ENCODE measurements at places on chromosomes 1 and 21.

DNA sequence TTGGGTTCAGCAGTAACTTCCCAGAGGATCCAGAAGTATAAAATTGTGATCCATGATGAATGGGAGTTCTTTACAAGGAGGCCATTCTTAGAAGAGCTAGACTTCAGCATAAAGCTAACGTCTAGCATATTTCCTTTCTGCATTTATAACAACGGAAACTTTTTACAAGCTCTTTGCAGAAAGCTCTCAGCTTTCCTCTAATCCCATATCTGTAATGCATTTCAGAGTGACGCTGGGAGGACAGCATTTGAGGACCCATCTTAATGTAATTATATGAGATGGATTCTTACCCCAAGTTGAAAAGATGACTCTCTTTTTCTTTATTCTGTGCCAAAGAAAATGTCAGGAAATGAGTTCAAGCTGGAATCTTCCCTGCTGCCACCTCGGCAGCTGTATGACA lies 132.0 kb upstream of the CACHD1 start:
- DNase-seq: no peak

- DNase-seq: no peak
Measured at GRCh38 chr1:160421881-160422280, 21.5 kb downstream of the VANGL2 start.

DNA sequence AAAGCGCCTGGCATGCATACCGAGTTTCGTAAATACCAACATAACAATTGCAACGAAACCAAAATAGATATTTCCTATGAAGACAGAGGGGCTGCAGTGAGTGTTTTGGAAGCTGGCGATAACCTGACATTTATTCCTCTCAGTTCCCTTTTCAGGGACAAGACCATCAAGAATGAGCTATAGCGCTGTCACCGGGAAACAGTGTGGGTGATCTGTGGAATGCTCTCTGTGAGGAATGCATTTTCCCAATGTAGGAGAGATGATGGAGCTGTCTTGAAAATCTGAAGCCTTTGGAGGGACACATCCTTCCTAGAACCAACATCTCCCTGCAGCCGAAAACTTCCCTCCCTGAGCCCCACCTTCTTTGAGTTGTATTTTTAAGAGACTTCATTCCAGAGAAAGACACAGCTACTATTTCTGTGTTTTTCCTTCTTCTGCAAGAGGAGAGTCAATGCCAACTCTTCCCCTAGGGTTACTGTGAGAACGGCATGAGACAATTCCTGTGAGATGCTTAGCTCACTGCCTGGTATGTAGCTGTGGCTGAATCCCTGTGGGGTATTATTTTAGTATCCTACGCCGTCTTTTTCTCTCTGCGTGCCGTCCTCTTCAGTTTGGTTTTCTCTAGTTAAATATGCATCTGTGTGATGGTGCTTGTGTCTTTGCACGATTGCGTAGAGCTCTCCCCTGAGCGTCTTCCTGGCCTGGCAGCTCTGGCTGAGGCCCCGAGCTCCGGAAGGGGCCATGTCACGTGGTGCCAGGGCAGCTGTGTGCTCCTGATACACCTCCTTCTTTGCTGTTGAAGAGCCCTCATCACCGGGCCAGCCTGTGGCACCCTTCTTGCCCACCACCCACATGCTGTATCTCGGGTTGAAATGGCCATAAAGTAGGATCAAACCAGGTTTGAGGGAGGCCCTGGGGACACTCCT lies 45.2 kb downstream of the AJAP1 start:
- no peak for DNase-seq

DNA sequence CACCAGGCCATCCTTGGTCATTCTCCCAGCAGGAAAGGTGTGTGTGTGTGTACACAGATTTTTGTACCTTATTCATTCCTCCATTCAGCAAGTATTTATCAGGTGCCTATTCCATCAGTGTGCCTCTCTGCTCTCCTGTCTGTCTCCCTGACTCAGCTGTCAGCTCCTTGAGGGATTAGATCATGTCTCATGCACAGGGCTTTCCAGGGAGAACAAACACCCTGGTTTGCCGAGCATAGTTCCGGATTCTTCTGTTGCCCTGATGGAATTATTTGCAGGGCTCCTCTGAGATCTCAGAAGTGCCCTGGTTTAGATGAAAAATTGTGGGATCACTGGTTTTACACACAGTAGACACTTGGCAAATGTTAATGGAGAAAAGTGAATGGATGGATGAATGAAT lies 8.1 kb upstream of the SDHB start:
- no peak for DNase-seq

DNA sequence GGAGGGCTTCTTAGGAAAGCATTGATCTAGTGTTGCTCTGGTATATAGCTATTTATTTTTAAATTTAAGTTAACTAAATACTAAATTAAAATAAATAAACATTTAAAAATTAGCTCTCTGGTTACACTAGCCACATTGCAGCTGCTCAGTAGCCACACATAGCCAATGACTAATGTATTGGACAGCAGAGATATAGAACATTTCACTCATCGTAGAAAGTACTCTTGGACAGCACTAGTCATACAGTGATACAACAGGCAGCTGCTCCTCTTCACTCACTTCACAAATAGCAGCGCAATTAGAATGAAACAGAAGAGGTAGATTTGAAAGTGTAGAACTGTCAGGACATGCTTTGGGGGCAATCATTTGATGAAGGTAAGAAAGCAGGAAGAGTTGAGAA lies 245.4 kb downstream of the PBX1 start:
- no peak for DNase-seq

DNA sequence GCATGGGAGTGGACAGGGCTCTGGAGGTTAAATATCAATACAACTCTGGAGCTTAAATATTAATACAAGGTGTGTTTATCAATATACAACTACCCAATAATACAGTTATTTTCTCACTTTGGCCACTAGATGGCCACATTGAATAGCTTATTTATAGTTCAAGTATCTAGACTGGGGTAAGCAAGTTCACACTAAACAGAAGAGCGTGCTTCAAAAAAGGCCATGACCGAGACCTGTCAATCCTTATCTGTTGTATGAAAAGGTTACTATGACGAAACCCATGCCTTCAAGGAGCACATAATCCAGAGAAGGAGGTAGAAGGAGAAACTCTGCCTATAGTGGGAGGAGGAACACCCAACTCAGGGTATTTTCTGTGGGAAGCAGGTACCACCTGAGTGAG lies 29.1 kb downstream of the CHML start:
- DNase-seq: no peak

GRCh38 chr21:46057111-46057709 lies 40.7 kb upstream of the COL6A2 start:
- DNase-seq: peak; percentile 70

DNA sequence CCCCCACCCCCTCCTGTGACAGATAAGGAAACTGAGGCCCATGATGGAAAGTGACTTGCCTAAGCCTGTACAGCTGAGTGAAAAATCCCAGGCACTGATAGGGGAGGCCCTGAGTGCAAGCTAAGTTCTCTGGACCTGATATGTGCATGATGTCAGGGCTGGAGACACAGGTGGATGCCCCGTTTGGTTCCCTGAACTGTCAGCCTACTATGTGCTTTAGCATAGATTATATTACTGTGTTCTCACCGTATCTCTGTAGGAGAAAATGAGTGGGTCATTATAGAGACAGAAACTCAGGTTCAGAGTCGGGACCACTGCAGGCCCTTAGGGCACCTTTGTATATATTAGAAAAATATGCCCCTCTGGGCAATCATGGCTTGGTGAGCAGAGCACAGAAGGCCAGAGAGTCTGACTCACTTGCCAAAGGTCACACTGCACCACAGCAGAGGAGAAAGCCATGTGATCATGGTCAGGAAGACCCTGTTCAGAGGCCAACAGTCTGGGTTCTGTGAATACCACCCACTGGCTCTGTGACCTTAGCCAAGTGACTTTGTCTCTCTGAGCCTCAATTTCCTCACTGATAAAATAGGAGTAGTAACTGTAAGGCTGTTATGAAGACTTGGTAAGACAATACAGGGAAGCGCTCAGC lies 145.8 kb upstream of the WNT4 start:
- no peak for DNase-seq

DNA sequence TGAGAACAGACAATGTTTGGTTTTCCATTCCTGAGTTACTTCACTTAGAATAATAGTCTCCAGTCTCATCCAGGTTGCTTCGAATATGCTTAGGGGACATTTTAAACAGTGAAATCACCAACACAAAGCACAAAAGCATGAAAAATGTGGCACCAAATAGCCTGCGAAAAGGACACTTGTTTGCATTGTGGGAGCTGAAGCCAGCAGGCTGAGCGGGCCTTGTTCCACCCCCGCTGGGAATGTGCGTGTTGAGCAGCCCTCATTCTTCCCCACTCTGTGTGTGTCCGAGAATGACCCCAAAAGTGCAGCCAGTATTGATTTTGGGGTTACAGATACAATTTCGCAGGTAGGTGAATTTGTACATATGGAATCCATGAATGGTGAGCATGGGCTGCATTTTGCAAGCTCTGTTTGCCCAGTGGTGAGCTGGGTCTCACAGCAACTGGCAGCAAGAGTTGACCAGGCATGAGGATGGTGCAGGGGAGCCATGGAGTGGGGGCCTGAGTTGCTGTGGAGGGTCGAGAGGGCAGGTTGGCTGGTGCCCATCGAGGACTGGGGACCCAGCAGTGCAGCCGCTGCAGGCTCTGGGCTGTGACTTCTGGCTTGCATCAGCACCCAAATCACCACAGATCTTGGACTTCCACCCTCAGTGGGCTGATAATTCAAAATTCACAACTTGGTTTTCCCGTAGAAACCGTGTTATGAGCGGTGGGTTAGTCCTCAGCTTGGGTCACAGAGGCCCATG lies 29.4 kb downstream of the NENF start:
- DNase-seq: peak; percentile 56

DNA sequence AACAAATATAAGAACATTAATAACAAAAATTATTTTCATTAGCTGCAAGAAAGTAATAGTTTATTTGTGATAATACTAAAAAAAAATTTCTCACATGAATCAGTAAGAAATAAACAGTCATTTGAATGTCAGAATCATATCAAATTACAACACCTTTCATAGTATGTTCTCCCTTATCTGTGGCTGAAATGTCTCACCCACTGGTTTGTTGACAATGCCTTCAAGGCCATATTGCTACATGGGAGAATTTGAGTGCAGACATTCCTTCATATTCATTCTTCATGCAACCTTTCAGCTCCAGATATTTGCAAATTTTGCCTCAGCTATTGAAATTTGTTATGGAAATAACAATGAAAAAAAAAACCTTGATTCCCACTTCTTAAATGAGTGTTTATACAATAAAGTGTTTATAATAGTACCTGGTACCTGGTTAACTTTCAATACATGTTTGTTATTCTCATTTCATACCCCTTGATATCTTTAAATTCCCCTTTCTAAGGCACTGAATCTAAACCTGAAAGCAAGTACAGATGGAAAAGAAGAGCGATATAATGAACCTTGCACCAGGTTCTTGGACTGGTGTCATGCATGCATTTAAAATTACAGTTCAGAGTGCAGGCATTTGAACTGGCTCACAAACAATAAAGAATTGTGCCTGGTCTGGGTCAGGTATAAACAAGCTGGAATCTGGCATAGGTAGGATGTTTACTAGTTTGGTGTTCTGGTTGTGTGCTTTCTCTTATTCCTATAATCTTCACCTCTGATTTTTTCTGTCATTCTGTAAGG lies 242.2 kb upstream of the ADGRL2 start:
- DNase-seq: no peak

DNA sequence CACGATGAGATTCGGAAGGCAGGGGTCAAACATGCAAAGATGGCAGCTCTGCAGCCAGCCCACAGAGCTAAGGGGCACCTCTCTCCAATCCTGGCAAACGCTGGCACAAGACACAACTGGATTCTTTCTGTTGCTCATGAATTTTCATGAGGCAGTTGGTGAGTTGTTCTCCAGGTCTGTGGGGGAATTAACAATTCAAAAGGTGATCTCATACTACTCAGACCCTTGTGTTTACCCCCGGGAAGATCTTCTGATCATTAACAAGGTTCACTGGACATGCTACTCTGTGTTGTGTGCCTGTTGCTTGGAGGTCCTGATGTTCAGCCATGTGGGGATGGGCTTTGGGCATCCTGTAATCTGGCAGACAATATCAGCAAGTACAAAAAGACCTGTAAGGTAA lies 128.9 kb downstream of the HHAT start:
- DNase-seq: no peak

DNA sequence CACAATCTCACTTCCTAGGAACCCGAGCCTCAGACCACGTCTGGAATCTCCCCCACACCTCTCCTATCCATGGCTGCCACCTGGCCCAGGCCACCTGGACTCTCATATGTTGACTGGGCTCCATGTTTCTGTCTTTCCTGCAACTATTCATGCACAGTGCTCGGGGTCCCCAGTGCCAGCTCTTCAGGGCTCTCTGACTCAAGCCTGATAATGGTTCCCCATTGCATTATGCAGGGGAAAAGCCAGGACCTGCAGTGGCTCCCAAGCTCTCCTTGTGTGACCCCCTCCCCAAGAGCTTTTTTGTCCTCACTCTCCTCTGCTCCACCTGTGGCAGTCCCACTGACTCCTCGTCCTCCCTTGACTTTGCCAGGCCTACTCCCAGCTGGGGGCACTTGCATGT lies 417.6 kb downstream of the NPHP4 start:
- DNase-seq: no peak

DNA sequence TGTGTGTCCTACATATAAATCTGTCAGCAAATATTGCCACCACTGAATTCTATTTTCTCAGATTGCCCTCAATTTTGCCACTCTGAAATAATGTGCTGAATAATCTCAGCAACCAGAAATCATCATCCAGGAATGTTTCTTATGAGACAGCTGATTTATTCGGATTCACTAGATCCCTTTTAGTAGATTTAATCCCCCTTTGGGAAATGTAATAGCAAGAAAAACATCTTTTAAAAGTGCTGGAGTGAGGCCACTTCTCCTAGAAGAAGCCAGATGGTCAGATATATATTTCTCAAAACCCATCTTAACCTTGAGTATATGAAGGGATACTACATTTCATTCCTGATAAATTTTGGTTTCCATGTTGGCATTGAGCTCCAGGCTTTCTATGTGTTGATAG lies 327.7 kb downstream of the SMYD3 start:
- DNase-seq: no peak

DNA sequence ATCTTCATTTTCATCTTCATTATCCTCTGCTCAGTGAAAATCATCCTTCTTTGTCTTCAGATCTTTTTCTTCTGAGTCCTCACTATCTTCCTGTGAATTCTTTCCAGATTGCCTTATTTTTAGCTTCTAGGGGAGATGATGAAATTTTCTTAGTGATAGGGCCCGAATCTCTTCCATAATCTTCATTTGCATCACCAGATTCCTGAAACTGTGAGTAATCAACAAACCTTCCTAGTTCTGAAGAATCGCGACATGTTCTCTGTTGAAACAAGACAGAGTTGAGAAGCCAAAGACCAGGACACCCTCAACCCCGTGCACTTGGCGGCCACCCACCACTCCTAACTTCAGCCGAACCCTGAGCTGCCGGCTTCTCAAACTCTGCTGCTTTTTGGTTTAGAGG lies 92.8 kb upstream of the CDC42BPA start:
- DNase-seq: no peak
